Fibroblast of lung (primary cell): ENCODE measurements at places on chromosomes 5 and 9. TPM values are rescaled to one million over a fixed set of nuclear protein-coding genes. Genes with fewer than 3 reads are reported as not detected.

DCAF12 gene
- total RNA-seq: 9.7 and 10.8 TPM in 2 replicates

ABO gene
- not detected in 2 replicates for total RNA-seq

FBN2 gene
- total RNA-seq: 9.0 and 80.1 TPM in 2 replicates

SNCB gene
- total RNA-seq: 0.17 TPM in 1 of 2 replicates, not detected in the other

HTR4 gene
- total RNA-seq: not detected in 2 replicates

NEUROG1 gene
- not detected in 2 replicates for total RNA-seq

PCDHGB5 gene
- 17.5 and 21.5 TPM in 2 replicates for total RNA-seq

RAD1 gene
- 69.6 and 123 TPM in 2 replicates for total RNA-seq

MYMK gene
- total RNA-seq: not detected in 2 replicates

NIM1K gene
- 7.7 and 14.7 TPM in 2 replicates for total RNA-seq

FAM78A gene
- total RNA-seq: 0.33 and 0.51 TPM in 2 replicates

TXNDC8 gene
- not detected in 2 replicates for total RNA-seq

ARL10 gene
- total RNA-seq: 9.8 and 11.1 TPM in 2 replicates

KCTD16 gene
- 1.0 and 1.2 TPM in 2 replicates for total RNA-seq

IL5 gene
- total RNA-seq: not detected in 2 replicates

FAM200C gene
- 4.9 and 5.3 TPM in 2 replicates for total RNA-seq

SLC46A2 gene
- not detected in 2 replicates for total RNA-seq

WNT8A gene
- total RNA-seq: not detected in 2 replicates

MLANA gene
- total RNA-seq: not detected in 2 replicates

ZNF782 gene
- 2.6 and 3.3 TPM in 2 replicates for total RNA-seq

GABRA6 gene
- total RNA-seq: not detected in 2 replicates

DMRT3 gene
- not detected in 2 replicates for total RNA-seq

PCDHB7 gene
- total RNA-seq: 1.0 and 1.5 TPM in 2 replicates

SNCAIP gene
- total RNA-seq: 4.1 and 5.1 TPM in 2 replicates

ALDOB gene
- not detected in 2 replicates for total RNA-seq

SH3PXD2B gene
- 21.1 and 23.9 TPM in 2 replicates for total RNA-seq

TNC gene
- 457 and 560 TPM in 2 replicates for total RNA-seq

GRXCR2 gene
- total RNA-seq: not detected in 2 replicates

PRLR gene
- 0.33 TPM in 1 of 2 replicates, not detected in the other for total RNA-seq

FST gene
- total RNA-seq: 129 and 759 TPM in 2 replicates

CARD6 gene
- 12.7 and 14.4 TPM in 2 replicates for total RNA-seq

PCDHA9 gene
- total RNA-seq: 0.26 and 0.33 TPM in 2 replicates

PCDHB9 gene
- 0.26 and 0.99 TPM in 2 replicates for total RNA-seq

GTF3C4 gene
- 10.8 and 11.4 TPM in 2 replicates for total RNA-seq

DMAC1 gene
- total RNA-seq: 6.4 and 8.1 TPM in 2 replicates

KLHL3 gene
- 1.5 and 2.3 TPM in 2 replicates for total RNA-seq

SHISAL2B gene
- not detected in 2 replicates for total RNA-seq

AK1 gene
- 46.7 and 47.6 TPM in 2 replicates for total RNA-seq

CRAT gene
- total RNA-seq: 33.6 and 45.1 TPM in 2 replicates

LCN15 gene
- total RNA-seq: not detected in 2 replicates

SPINK7 gene
- not detected in 2 replicates for total RNA-seq

FOXD1 gene
- 0.77 and 1.5 TPM in 2 replicates for total RNA-seq

LHX3 gene
- total RNA-seq: not detected in 2 replicates

PCDHB8 gene
- 0.26 and 1.3 TPM in 2 replicates for total RNA-seq

PCA3 gene
- total RNA-seq: not detected in 2 replicates

PDLIM4 gene
- total RNA-seq: 44.4 and 67.2 TPM in 2 replicates

EQTN gene
- not detected in 2 replicates for total RNA-seq

PCDH12 gene
- under 0.01 TPM in 1 of 2 replicates, not detected in the other for total RNA-seq

MORN5 gene
- total RNA-seq: 0.33 and 0.51 TPM in 2 replicates

GFI1B gene
- under 0.01 TPM in 1 of 2 replicates, not detected in the other for total RNA-seq

TNFSF8 gene
- not detected in 2 replicates for total RNA-seq

PGM5 gene
- 37.5 and 113 TPM in 2 replicates for total RNA-seq

DPYSL3 gene
- 135 and 206 TPM in 2 replicates for total RNA-seq

PAX5 gene
- total RNA-seq: not detected in 2 replicates

C5orf58 gene
- not detected in 2 replicates for total RNA-seq

RFESD gene
- total RNA-seq: 3.1 and 4.8 TPM in 2 replicates

TSLP gene
- total RNA-seq: 9.2 and 18.7 TPM in 2 replicates
